ENCODE measurements at places on chromosomes 16 and 17. TPM values are rescaled to one million over a fixed set of nuclear protein-coding genes. Genes with fewer than 3 reads are reported as not detected.

Gene KRT23
- not detected for total RNA-seq

GRCh38 chr17:67559381-67559966, 158.3 kb upstream of the NOL11 start:
- no peak for DNase-seq

GRCh38 chr16:84527532-84528269, 23.2 kb upstream of the MEAK7 start:
- no peak for DNase-seq

- DNase-seq: no peak
These were observed 33.0 kb downstream of the CYB561 start for GRCh38 chr17:63413128-63413527.

DNA sequence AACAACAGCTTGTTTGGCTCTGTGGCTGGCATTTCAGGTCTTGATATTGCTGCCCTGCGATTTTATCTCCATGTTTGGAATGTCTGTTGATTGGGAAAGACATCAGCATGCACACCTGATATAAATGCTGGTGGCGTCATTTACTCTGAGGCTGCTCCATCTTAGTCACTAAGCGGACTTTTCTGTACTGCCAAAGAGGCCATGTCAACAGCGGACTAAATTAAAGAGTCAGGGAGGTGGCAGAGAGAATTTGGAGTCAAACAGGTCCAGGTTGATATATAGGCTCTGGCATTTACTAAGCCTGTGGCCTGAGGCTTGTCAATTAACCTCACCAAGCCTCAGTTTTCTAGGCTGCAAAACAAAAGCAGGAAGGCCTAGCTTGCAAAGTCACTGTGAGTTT, 6.2 kb downstream of the RBFOX1 start:
- no peak for DNase-seq
